ENCODE measurements at places on chromosomes 6 and 20.
A peak's percentile ranks its signal among the peaks of the same experiment; 100 is the strongest.

DNA sequence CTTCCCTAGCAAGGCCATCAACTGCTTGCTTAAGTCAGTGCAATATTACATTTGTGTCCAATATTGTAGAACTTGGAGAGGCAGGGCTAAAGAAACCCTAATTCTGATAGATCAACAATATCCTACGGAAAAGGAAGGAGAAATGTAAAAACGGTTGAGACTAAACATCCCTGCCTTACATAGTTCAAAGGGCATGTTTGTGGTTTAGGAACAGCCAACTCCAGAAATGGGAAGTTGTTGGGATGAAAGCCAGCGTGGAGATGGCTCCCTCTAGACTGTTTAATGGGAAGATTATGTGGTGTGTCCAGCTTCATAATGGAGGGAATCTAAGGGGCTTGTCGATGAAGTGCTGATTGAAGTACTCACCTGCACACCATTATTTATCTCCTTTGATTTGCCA is 145.3 kb upstream of the TENT5A start:
- DNase-seq, result no peak

DNA sequence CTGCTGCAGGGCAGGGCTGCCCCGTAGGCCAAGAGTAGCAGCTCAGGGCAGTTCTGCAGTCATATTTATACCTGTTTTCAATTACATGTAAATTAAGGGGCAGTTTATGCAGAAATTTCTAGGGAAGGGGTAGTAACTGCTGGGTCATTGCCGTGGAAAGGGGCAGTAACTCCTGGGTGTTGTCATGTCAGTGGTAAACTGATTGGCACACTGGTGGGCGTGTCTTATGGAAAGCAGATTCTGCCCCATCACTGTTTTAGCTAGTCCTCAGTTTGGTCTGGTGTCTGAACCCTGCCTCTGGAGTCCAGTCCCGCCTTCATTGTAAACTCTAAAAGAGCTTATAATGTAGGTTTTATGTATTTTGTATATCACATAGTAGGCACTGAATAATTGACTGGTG is 22.1 kb downstream of the MAP3K4 start:
- DNase-seq, result no peak

DNA sequence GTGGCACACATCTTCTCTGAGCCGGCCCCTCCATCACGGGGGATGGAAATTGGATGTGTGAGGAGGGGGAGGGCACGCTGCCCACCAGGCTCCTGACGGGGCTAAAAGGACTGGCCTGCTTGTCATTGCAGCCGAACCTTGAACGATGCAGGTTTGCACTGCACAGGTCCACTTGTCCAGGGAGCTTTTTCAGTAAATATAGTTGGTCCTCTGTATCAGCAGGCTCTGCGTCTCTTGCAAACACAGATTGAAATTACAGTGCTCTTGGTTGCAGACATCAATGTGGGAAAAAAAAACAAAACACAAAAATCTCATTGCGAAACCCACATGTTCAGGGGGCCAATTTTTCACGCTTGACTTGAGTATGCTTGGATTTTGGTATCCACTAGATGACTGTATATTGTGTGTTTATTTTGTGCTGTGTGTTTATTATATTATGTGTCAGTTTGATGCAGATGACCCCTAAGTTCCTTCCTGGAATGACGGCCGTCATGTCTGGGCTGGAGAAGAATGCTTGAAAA is 29.2 kb downstream of the ERMARD start:
- peak; percentile 94 for DNase-seq

GRCh38 chr6:157364705-157365104 is 16.3 kb upstream of the ZDHHC14 start:
- DNase-seq, result peak; percentile 24

- DNase-seq, result peak; percentile 85
Measured at GRCh38 chr6:88843040-88843439, 120.4 kb downstream of the RNGTT start.

DNA sequence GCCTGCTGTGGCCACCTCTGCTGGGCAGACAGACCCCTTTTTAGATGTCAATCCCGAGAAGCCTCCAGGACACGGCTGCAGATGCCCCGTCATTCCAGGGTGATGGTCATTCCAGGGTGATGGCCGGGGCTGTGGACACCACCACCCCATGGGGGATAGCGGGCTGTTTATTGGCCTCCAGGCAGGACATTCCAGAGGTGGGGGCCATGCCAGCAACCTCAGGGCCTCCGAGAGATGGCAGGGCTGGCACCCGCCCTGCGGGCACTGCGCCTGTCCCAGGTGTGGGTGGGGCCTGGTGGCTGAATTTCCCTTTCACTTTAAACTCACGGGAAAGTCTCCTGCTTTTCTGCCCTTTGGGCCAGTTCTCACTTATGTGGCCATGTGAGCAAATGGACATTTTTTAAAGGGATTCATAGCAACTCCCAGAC is 14.5 kb downstream of the COL9A3 start:
- DNase-seq, result no peak

- DNase-seq, result no peak
Measured at GRCh38 chr20:20022498-20022897, 5.3 kb downstream of the NAA20 start.

DNA sequence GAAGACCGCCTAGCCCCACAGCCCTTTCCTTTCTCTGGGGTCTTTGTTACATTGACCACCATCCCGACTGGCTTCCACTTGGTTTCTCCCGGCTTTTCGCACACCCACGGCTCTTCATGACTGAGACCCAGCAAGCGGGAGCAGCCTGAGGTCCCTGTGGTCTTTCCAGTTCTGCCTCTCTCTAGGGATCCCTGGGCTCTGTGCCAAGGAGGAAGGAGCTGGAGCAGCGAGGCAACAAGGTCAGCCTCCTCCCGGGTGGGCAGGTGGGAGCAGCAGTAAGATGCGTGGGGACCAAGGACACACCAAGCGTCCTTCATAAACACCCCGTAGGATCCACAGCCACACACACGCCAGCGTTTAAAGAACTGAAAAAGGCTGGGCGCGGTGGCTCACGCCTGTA is 29.6 kb upstream of the MRGBP start:
- DNase-seq, result no peak

DNA sequence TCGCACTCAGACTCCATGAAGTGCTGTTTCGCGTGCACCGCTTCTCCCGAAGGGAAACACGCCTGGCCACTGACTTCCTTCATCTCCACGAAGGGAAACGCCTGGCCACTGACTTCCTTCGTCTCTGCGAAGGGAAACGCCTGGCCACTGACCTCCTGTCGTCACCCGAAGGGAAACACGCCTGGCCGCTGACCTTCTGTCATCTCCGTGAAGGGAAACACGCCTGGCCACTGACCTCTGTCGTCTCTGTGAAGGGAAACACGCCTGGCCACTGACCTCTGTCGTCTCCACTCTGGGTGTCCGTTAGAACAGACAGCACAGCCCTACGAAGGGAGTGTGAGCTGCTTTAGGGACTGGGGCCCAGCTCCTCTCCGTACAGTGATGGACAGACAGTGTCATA is 17.1 kb upstream of the ADRM1 start:
- DNase-seq, result no peak

- DNase-seq, result peak; percentile 47
Measured at GRCh38 chr20:13261460-13262301, 40.6 kb downstream of the ISM1 start.

- DNase-seq, result peak; percentile 67
Measured at GRCh38 chr6:107965746-107966145, 7.7 kb upstream of the SEC63 start.

DNA sequence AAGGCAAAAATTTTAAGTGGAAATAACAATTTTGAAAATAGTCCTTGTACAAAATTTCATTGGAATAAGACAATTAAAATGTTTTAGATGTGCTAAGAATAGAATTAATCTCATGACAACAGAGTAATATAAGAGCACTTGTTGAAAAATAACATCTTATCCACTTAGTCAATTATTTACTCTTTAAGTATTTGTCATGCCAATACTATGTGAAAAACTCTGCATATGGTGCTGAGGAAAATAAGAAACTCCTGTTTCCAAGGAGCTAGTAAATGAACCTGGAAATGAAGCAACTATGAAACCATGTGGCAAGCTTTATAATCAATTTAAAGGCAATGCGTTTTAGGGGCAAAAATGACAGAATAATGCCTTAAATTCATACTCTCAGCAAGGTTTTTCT is 42.7 kb upstream of the HCRTR2 start:
- DNase-seq, result no peak

GRCh38 chr6:131840936-131841583 is 33.2 kb downstream of the ENPP1 start:
- DNase-seq, result no peak

DNA sequence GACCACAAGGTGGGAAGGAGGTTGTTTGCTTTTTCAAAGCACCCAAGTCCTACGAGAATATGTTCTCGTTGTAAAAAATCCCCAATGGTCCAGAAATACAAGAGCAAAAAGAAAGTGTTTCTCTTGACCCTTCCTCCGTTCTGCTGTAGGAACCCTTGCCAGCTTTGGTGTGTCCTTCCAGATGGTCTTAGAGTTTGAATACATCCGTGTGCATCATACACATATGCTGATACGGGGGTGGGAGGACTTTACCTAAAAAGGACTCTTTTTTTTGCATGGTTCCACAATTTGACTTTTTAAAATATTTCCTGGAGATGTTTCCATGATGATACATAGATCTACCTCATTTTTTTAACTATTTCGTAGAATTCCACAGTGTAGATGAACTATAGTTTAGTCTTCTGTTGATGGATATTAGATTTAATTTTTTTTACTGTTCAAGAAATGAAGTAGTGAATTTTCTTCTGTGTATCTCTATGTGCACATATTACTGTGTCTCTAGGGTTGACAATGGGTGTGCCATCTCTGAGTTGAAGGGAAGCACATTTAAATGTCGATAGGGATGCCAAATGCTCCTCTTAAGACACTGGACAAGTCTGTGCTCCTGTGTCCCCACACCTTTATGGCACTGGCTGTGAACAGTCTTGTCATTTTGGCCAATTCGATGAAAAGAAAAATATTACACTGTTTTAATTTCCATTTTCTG is 182.1 kb upstream of the SNX9 start:
- no peak for DNase-seq

- DNase-seq, result peak; percentile 76
Measured at GRCh38 chr20:33789109-33789857, 21.9 kb upstream of the CHMP4B start.

DNA sequence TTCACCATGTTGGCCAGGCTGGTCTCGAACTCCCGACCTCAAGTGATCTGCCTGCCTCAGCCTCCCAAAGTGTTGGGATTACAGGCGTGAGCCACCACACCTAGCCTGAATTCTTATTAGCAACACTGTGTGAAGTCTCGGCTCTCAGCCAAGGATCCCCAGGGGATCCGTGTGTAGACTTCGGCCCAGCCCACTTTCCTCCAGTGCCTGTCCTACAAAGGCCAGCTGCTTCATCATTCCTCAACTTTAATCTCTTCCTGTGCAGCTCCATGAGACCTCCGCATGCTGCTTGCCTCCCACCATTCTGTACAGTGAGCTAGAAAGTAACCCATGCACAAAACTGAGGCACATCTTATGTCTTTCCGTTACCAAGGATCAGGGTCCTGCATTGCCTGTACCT is 71.8 kb downstream of the SAMD3 start:
- no peak for DNase-seq

DNA sequence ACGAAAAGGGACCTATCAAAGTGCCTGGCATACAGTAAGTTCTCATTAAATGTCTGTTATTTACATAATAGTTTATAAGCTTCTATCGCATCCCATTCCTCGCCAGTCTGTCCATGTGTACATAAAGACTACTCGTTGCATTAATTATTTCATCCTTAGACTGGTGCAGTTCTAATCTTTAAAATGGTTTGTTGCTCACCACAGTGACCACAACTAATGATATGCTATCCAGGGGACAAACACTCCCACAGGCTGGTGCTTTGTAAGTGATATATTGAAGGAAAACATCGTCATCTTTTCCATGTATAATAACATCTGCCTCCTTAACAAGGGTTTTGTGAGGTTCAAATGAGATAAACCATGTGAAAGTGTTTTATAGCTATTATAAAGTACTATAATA is 39.0 kb upstream of the HBS1L start:
- DNase-seq, result no peak

GRCh38 chr6:17343215-17343614 is 50.2 kb upstream of the CAP2 start:
- no peak for DNase-seq

All from fibroblast of gingiva (primary cell).